Sciatic nerve (tissue), 2 donors: ENCODE measurements at places on chromosomes 11 and 22.

DNA sequence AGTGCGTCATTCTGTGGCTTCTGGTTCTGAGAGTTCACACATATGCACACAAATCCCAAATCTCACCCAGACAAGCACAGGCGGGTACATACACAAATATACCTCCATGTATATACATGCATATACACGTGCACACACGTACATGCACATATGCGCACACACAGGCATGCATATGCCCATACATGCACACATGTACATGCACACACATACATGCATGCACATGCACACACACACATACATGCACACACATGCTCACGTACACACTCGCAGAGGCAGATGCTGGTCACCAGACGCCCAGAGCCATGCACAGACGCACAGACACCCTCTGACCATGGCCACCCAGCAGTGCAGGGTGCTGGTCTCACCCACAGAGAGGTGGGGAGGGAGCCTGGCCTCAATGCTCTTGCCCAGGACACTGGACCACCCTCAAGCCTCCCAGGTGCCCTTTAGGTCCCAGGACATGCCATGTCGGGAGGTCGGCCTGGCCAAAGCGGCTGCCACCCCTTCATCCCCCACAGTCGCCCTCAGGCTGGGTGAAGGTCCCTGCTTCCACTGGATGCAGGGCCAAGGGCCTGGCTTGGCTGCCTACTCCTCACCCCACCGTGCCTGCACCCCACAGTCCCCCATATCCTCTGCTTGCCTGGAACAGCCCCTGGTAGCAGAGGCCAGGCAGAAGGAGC, 9.5 kb downstream of the DUSP8 start:
- no peak for DNase-seq

DNA sequence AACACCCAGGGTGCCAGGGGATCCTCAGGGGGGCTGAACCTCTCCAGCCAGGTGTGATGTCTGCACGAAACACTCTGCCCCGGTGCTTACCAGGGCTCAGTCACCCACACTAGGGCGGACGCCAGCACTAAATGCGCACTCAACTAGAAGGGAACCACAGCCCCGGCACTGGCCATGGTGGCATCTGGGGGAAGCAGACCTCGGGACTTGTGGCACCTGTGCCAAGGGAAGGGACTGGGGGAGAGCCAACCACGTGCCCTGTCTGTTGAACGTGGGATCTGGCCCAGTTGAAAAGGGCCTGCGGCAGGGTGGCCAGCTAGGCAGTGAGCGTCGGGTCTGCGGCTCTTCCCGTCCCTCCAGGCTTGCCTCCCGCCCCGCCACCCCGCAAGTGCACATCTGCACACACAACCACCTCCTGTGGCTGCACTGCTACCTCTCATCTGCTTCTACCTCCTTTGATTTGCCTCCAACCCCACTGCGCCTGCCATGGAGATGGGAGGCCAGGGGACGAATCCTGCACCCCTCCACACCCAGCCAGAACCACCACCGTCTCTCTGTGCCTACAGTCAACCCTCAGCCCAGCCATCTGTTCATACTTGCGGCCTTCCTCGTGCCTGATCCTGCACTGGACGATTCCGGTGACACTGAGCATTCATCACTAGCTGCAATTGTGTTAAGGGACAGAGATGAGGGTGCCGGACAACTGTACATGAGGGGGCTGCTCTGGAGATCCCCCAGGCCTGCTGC, 15.0 kb upstream of the MOB2 start:
- DNase-seq: no peak

GRCh38 chr11:109048098-109048497, 373.9 kb upstream of the C11orf87 start:
- DNase-seq: no peak

- DNase-seq: no peak
Measured at GRCh38 chr22:43689356-43689755, 122.7 kb downstream of the EFCAB6 start.

DNA sequence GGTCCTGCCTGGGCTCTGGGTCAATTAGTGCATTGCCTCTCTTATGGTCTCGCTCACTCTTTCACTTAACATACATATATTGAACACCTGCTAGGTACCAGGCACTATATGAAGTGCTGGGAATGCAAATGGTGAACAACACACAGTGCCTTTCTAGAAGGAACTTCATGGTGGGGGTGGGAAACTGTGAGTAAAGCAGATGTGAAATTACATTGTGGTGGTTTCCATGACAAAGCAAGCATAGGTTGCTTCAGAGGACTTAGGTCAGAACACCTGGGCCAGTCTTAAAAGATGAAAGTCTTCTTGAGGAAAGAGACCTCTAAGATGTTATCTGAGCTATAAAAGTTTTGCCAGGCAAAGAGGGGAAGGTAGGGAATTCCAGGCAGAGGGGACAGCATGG, 231.3 kb downstream of the BUD13 start:
- DNase-seq: no peak

GRCh38 chr11:13963949-13964770, 1.6 kb downstream of the SPON1 start:
- no peak for DNase-seq

DNA sequence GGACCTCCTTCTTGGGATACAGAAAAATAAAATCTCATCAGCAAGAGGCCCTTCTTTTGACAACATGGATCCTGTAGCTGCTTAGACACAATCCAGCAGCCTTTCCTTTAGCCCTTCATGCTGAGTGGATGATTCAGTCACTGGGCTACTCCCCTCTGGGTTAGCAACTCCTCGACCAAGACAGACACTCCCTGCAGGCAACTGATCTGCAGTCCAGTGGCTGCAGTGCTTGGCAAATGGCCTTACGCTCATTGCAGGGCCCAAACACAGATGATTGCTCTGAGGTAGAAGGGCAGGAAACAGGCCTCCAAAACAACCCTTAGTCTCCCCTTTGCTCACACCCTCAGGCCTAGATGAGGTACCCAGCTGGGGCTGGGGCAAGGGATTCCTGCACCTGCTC, 73.2 kb upstream of the OPCML start:
- DNase-seq: no peak

DNA sequence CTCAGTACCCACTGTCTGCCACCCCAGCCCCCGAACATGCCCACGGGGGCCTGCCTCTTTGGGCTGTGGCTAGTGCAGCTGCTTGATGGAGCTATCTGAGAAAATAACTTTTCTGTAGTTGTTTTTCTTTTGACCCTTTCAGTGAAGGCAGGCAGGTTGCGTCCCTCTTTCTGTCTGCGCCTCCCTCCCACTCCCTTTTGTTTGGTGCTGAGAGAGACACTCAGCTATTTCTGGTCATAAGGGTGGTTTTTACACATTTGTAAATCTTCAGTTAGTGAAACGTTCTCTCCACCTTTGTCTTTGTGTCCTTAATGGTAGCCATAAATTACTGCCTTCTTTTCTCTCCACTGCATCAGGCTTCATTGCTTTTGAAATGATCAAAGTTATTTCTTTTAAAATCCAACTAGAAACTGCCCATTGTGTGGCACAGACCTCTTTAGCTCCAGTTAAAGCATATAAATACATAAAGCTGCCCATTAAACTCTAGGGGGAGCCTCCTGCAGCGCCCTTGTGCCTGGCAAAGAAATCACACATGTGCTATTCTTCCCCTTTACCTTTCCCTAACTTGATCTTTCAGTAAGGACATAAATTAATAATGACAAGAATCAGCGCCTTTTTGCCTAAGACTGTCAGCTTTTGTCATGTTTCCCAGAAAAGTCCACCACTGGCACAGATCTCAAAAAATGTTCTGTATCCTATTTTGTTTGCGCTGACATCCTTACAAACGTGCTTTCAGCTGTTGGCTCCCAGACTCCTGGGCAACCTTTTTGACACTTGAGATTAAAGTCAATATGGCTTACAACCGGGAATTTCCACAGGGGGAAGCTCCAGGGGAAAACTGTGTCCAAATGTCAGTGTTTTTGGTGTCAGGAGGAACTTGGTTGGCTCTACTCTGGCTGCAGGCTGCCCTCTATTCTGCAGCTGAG, 1.7 kb upstream of the SCUBE2 start:
- no peak for DNase-seq

DNA sequence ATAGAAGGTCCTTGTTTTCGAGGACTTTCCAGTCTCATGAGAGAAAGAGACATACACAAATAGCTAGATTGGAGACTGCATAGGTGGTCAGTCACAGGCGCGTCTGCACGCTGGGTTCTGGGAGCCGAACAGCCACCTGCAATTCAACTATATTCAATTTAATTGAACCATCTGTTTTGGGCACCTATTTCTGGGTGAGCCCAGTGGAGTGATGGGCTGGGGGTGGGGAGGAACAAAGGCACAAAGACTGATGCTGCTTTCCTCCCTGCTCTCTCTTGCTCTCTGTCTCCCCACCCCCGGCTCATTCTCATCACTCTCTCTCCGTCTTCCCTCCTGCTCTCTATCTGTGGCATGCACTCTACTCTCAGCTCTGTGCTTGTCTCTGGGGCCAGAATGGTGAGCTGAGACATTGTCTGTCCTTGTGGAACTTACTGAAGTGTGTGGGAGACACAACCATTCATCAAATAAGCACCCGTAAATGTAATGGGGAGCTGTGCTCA, 48.1 kb upstream of the B3GAT1 start:
- no peak for DNase-seq

DNA sequence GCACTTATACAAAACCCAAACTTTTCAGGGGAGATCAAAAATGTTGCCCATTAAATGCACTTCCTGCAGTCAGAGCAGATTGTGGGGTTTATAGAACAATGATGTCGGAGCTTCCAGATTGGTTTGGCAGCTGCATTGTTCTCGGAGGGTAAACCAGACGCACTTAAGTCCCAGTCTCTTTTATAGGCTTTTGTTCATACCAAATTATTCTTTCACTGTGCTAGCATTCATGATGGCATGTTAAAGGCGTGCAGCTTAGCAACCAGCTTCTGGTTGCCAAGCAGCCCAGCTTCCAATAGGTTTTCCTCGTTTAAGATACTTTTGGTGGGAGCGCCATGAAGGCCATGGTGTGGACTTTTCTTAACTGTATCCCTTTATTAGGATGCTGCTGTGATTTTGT, 40.9 kb downstream of the ZC3H12C start:
- no peak for DNase-seq
